IMR-90 (cell line): ENCODE measurements at places on chromosomes 6 and 20. TPM values are rescaled to one million over a fixed set of nuclear protein-coding genes. Genes with fewer than 3 reads are reported as not detected.

- no peaks in the 10 kb centered on the region for H3K27me3 ChIP-seq
- H3K36me3 ChIP-seq = no peaks in the 10 kb centered on the region
- no peaks in the 10 kb centered on the region for H3K4me1 ChIP-seq
- no peak for DNase-seq
These were observed 16.0 kb upstream of the FBXO30 start for GRCh38 chr6:145830612-145831011.

DNA sequence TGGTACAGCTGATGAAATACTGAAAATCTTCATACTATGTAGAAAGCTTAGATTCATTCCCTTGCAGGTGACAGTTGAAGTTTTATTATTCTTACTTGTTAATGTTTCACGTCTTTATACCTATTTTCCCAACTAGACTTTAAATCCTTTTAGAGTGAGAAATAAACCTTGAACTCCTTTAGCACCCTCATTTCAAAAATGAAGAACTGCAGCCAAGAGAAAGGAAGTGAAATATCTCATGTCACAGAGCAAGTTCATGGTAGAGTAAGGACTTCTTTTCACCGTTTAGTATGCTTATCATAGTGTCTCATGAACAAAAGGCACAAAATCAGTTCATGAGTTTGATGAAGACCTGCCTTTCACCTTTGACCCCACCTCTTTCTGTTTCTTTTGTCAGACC, 38.5 kb downstream of the ORC3 start:
- DNase-seq = no peak
- H3K36me3 ChIP-seq = peaks cover 4% of the 10 kb centered on the region
- no peak overlapping the region for H3K4me3 ChIP-seq
- H3K4me1 ChIP-seq = peaks cover 4% of the 10 kb centered on the region
- H3K27me3 ChIP-seq = no peaks in the 10 kb centered on the region
- H3K27ac ChIP-seq = no peak overlapping the region

GRCh38 chr6:119749335-119749734, 399.8 kb upstream of the MAN1A1 start:
- no peaks in the 10 kb centered on the region for H3K36me3 ChIP-seq
- no peak overlapping the region for H3K4me3 ChIP-seq
- H3K4me1 ChIP-seq = no peaks in the 10 kb centered on the region
- no peak for DNase-seq
- no peaks in the 10 kb centered on the region for H3K27me3 ChIP-seq

DNA sequence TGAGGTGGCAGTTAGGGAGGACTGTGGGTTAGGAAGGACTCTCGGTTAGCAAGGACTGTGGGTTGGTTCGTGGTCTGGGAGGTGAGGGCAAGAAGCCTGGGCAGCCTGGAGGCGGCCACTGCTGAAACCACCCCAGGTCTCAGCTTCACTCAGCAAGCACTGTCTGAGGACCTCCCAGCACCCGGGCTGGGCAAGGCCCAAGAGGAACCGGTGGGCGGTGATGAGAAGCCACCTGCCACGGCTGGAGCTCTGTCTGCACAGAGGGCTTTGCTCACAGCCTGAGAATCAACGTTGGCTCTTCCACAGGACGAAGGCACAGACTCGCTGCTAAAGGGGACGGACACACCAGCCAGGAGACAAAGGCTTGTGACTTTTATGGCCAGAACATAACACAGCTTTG, 69.3 kb downstream of the DACT2 start:
- no peak overlapping the region for H3K27ac ChIP-seq
- H3K4me3 ChIP-seq = no peak overlapping the region
- no peak for DNase-seq

The TRIM40 gene
- not detected in 2 replicates for total RNA-seq

GRCh38 chr6:69069881-69070280, 434.8 kb downstream of the ADGRB3 start:
- no peaks in the 10 kb centered on the region for H3K4me1 ChIP-seq
- DNase-seq = no peak
- no peaks in the 10 kb centered on the region for H3K36me3 ChIP-seq
- H3K27ac ChIP-seq = no peak overlapping the region

- H3K36me3 ChIP-seq = no peaks in the 10 kb centered on the region
- no peak overlapping the region for H3K4me3 ChIP-seq
- DNase-seq = no peak
- no peak overlapping the region for H3K27ac ChIP-seq
These were observed 72.4 kb downstream of the MLIP start for GRCh38 chr6:54183616-54184015.

- no peaks in the 10 kb centered on the region for H3K36me3 ChIP-seq
- no peaks in the 10 kb centered on the region for H3K4me1 ChIP-seq
- H3K4me3 ChIP-seq = no peak overlapping the region
- H3K27me3 ChIP-seq = peaks cover 91% of the 10 kb centered on the region
- DNase-seq = no peak
These were observed 5.9 kb upstream of the SLCO4A1 start for GRCh38 chr20:62636446-62636845.

The BFSP1 gene
- 1.9 and 2.0 TPM in 2 replicates for total RNA-seq

The WFDC5 gene
- total RNA-seq = not detected in 2 replicates
